EH (cell line): ENCODE measurements at places on chromosomes 13 and 19.

DNA sequence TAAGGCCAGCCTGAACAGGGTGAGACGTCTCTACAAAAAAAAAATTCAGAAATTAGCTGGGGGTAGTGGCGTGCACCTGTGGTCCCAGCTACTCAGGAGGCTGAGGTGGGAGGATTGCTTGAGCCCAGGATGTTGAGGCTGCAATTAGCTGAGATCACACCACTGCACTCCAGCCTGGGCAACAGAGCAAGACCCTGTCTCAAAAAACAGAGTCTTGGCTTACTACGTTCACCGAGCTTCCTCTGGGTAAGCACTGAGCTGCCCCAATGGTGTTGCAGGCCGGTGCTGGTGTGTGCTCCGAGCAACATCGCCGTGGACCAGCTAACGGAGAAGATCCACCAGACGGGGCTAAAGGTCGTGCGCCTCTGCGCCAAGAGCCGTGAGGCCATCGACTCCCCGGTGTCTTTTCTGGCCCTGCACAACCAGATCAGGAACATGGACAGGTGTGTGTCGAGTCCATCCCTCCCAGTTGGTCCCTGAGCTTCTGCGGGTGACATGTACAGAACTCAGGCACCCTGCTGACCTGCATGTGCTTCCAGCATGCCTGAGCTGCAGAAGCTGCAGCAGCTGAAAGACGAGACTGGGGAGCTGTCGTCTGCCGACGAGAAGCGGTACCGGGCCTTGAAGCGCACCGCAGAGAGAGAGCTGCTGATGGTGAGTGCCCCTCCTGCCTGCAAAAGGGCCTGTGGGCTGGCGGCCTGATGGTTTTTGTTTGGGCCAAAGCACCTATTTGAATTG lies 24.1 kb downstream of the UPF1 start:
- no peak for DNase-seq

DNA sequence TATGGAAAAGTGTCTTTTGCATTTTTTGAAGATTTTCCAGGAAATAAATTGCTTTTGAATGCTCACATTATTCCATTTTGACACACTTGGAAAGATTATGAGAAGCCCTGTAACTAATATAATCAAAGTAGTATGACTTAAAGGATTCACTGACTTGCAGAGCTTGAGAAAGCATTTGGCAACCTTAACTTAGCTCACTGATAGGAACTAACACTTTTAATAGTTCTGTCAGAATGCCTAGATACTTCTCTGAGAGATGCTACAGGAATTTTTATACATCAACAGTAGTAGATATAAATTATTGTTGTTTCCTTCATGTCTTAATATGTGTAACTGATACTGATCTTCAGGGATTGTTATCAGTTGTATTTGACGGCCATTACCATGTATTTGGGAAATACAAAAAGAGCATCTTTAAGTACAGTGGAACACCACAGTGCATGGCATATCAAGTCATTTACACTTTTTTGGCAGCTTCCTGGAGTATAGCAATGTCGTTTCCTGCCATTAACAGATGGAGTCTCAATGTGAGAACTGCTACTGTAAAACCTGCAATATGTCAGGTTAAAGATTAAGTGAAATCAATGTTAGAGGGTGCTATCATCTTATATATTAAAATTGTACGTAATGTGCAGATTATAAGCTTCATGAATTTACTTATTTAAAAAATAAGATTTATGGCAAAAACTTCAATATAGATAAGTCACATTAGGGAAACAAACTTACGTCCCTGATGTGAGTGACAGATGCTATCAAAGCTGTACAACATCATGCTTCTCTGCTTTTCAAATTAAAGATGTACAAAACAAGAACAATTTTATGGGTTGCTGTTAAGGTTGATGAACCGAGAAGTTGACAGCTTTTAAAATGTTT lies 1159.8 kb upstream of the MIR17HG start:
- no peak for DNase-seq

DNA sequence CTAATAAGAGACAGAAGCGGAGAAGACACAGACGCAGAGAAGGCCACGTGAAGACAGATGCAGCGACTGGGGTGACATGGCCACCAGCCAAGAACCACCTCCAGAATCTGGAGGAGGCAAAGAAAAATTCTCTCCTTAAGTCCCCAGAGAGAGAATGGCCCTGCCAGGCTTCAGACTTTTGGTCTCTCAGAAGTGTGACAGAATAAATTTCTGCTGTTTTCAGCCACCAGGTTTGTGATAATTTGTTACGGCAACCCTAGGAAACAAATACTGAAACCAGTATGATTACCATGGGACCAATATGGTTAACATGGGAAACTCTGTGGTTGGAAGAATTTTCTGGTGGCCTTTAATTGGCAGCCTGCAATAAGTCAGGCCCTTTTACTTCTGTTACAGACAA lies 63.9 kb upstream of the DOCK9 start:
- DNase-seq: no peak

DNA sequence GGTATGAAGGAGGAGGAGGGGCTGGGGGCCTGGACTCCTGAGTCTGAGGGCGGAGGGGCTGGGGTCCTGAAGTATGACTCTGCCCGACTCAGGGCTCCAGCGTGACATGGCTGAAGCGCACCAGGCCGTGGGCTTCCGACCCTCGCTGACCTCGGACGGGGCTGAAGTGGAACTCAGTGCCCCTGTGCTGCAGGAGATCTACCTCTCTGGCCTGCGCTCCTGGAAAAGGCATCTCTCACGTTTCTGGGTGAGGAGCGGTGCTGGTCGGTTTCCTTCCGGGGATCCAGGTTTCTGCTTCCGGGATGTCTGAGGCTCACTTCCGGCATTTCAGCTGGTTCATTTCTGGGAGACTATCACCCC lies 1.2 kb downstream of the CPT1C start:
- DNase-seq: no peak

DNA sequence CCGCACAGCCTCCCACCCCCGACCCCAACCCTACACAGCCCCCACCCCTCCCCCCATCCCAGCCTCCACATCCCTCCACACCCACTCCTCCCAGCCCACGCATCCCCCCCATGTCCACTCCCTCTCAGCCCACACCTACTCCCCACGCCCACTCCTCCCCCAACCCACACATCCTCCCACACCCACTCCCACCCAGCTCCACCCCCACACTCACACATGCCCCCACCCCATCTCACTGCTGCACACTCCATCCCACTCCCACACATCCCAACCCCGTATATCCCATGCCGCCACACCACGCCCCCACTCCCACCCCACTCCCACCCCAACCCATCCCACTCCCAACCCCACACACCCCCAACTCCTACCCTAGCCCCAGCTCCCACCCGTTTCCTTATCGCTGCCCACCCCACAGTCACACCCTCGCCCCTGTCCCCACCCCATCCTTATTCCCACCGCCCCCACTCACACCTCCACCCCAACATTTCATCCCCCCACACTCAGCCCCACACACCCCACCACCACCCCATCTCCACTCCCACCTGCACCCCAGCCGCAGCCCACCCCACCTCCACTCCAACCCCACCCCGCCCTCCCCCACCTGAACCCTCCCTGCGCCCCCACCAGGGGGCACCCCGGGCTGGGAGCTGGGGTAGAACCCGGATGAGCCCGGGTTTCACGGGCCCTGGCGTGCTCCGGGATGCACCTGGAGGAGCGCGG lies 809 bp downstream of the TDRD12 start:
- DNase-seq: no peak
